ENCODE measurements at places on chromosomes 7 and 10.

GRCh38 chr7:82122275-82122674 is 321.3 kb downstream of the CACNA2D1 start:
- H3K36me3 ChIP-seq, result no peaks in the 10 kb centered on the region
- DNase-seq, result no peak
- H3K4me1 ChIP-seq, result no peaks in the 10 kb centered on the region

GRCh38 chr10:120456626-120457430 is at the start of gene PLPP4:
TSS of gene PLPP4 (plus strand) at chr10:120457227. CDS start at chr10:120457306, 79 bp downstream.
- no peak within 1 kb of the TSS for H3K4me3 ChIP-seq
- no peak within 1 kb of the TSS for H3K27ac ChIP-seq
- no peaks in the 10 kb centered on the region for H3K36me3 ChIP-seq
- H3K4me1 ChIP-seq, result no peaks in the 10 kb centered on the region
- H3K27me3 ChIP-seq, result peaks cover 36% of the 10 kb centered on the region

- peaks cover 82% of the 10 kb centered on the region for H3K27me3 ChIP-seq
- H3K4me3 ChIP-seq, result no peak overlapping the region
- no peak for DNase-seq
- no peaks in the 10 kb centered on the region for H3K36me3 ChIP-seq
Observed at GRCh38 chr10:110163192-110163773, 44.1 kb upstream of the MXI1 start.

GRCh38 chr10:5046410-5046809 is 42.8 kb upstream of the AKR1C2 start:
- no peaks in the 10 kb centered on the region for H3K36me3 ChIP-seq
- H3K27ac ChIP-seq, result no peak overlapping the region
- DNase-seq, result no peak
- H3K27me3 ChIP-seq, result no peaks in the 10 kb centered on the region
- H3K4me3 ChIP-seq, result no peak overlapping the region

- no peak overlapping the region for H3K27ac ChIP-seq
- H3K4me1 ChIP-seq, result no peaks in the 10 kb centered on the region
- H3K27me3 ChIP-seq, result no peaks in the 10 kb centered on the region
- H3K36me3 ChIP-seq, result no peaks in the 10 kb centered on the region
Observed at GRCh38 chr7:52857367-52857766, 178.1 kb upstream of the POM121L12 start.

GRCh38 chr10:71371750-71372166 is 25.0 kb upstream of the CDH23 start:
- H3K4me1 ChIP-seq, result peaks cover 3% of the 10 kb centered on the region
- H3K27me3 ChIP-seq, result no peaks in the 10 kb centered on the region
- H3K4me3 ChIP-seq, result no peak overlapping the region
- no peaks in the 10 kb centered on the region for H3K36me3 ChIP-seq
- H3K27ac ChIP-seq, result no peak overlapping the region
- DNase-seq, result no peak

- no peak for DNase-seq
- H3K36me3 ChIP-seq, result peaks cover 31% of the 10 kb centered on the region
- H3K4me3 ChIP-seq, result no peak overlapping the region
- no peak overlapping the region for H3K27ac ChIP-seq
- no peaks in the 10 kb centered on the region for H3K27me3 ChIP-seq
Observed at GRCh38 chr10:70837660-70838059, 21.9 kb downstream of the SGPL1 start.

GRCh38 chr7:83941300-83941699 is 253.3 kb downstream of the SEMA3A start:
- no peak overlapping the region for H3K27ac ChIP-seq
- no peak overlapping the region for H3K4me3 ChIP-seq
- H3K36me3 ChIP-seq, result no peaks in the 10 kb centered on the region
- no peaks in the 10 kb centered on the region for H3K27me3 ChIP-seq
- no peak for DNase-seq

DNA sequence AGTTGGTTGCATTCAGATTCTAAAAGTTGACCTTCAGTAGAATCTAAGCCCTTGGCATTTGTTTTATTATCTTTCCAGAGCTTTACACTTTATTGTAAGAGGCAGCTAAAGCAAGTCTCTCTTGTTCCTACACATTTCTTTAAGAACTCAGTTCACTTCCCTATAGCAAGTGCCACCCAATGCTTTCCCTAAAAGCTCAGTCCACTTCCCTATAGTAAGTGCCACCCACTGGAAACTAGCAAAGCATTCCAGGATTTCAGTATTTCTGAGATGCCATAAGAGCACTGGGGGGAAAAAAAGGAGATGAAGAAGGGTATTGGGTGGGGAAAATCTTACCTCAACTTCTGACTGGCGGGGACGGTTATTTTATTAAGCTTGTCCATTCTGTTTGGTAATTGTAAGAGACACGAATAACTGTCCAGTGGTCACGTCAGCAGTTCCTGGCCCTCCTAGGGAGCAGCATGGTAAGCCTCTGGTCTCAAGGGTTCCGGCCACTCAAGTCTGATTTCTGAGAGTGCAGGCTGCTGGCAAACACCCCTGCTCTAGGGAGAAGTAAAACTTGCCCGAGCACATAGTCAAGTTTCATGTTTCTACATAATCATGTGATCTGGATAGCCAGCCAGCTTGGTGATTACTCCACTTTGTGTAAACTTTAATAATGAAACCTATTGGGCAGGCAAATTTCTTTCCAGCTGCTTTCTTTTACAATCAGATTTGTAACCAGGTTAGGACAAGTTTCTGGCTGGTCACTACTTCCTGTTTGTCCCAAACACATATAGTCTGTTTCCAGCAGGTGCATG is at the start of gene BLNK:
Gene BLNK, minus strand, starts transcription at position 554 of the 800 bp plus-strand sequence. Its CDS starts 171 bp downstream, at position 383.
- peaks cover 13% of the 10 kb centered on the region for H3K27me3 ChIP-seq
- H3K27ac ChIP-seq, result no peak within 1 kb of the TSS
- H3K4me1 ChIP-seq, result no peaks in the 10 kb centered on the region
- H3K4me3 ChIP-seq, result no peak within 1 kb of the TSS

DNA sequence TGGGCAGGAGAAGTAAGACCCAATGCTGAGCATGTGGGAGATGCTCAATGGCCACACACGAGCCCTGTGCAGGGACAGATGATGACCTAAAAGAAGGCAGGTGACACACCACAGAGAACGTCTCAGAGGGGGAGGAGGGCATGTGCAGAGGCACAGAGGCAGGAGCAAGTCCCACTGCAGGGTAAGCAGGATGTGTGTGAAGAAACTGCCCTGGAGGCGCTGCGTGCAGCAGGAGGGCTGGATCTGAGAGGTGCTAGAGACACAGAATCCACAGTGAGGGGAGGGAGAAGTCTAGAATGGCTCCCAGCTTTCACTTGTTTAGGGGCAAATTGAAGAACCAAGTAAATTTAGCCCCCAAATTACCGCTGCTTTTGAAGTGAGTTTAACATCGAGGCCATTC is 14.9 kb downstream of the DYDC2 start:
- no peak overlapping the region for H3K27ac ChIP-seq
- no peaks in the 10 kb centered on the region for H3K4me1 ChIP-seq
- peaks cover 7% of the 10 kb centered on the region for H3K27me3 ChIP-seq
- no peaks in the 10 kb centered on the region for H3K36me3 ChIP-seq

Measured in T-helper 2 cell treated with Interferon-gamma antibody and Interleukin-4, amounts not matched to agents 5 μg/mL and 100 μg/mL, for 36 hours (primary cell).